ENCODE measurements at places on chromosomes 7 and 10.

DNA sequence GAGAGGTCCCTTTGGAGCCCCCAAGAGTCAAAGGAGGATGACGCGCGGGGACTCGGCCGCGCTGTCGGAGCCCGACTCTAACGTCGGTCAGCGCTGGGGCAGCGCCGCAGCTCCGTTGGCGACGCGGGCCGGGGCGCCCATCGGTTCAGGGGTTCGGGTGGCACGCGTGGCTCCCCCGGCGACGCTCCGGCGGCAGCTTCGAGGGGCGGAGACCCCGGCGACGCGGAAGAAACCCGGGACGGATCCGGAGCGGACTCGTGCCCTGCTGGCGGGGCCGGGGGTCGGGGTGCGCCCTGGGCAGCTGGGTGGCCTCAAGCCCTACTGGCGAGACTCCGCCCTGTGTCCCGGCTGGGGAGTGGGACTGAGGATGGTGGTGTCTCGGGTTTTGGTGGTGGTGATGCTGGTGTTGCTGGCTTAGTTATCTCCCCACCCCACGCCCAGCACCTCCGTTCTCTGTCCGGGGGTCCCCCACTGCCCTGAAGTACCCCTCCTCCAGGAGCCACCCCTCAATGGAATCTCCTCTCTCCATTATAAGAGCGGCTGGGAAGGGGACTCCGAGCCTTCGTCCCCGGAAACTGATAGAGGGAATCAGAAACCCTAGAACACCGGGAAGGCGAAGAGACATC lies at the start of gene NAT16:
NAT16 (minus strand) TSS at position 164 of the 626 bp plus-strand sequence. CDS start 5,486 bp downstream, outside the sequence.
- no peak for DNase-seq

DNA sequence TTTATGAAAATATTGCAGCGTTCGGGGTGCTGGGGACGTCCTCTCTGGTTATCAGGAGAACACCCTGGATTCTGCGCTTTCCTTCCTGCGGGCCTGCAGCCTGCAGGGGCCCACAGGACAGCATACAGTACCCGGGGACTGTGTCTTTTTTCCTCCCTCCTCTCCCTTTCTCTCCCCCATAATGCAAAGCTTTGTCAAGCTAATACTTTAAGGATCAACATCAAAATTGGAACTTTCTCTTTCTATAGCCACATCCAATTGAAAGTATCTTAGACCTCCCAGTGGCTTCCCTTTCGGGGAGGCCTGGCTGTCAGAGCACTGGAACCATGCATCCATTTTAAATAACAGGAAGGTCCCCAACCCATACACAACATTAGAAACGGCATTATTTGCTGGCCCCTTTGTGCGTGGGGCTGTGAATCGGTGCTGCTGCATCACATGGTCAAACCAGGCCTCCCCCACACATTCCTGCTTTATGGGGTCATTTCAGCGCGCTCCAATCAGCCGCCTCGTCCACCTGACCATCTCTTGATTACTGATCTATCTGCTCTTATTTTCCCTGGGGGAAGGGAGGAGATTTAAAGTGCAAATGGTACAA lies 505.1 kb downstream of the DNAJB6 start:
- no peak for DNase-seq

GRCh38 chr7:151110941-151111645 lies 24.8 kb downstream of the AGAP3 start:
- DNase-seq = peak; percentile 92

DNA sequence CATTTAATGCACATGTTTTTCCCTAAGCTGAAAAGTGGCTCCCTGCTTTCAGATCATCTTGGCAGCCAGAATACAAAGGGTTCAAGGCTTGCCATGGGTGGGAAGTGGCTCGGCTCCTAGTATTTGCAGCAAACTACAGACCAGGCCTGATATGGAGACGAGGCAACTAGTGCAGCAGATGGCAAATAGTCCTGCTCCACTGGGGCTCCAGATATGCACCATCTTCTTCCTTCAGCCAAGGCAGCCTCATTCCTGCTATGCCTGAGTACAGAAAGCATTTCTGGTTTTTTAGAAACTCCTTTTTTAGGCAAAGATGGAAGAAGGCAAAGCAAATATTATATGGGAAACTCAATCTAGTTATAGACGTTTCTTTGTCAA lies 23.9 kb downstream of the LRRC4 start:
- no peak for DNase-seq

DNA sequence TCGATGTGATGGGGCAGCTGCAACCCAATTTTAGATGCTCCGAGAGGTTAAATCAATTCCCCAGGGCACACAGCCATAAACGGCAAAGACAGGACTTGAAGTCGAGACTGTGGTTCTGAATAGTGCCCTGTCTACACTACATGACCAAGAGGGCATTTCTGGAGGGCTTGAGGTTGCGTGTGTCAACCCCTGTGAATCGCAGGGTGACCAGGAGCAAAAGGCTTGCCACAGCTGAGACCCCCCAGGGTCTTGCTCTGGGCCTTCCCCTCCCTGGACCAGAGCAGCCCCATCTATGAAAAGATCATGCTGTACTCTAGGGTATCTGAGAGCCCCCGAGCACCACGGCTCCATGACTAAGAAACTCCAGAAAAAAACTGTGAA lies 26.8 kb upstream of the RASGEF1A start:
- DNase-seq = no peak

GRCh38 chr10:122323941-122324675 lies 50.4 kb upstream of the PLEKHA1 start:
- no peak for DNase-seq

DNA sequence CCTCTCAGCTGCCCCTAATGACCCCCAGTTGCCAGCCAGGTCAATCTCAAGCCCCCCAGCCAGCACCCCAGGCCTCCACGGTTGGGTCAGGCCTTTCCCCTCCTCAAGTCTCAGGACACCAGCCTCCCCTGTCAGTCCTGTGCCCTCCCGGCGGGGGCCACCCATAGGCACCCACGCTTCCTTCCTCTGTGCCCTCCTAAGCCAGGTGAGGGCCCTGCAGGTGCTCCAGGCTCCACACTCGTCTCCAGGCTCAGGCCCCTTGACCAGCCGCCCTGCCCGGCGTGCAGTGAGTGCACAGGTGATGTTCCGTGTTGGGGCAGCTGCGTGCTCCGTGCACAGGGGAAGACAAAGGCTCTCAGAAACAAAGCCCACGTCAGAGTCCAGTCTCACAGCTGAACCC lies 26.8 kb upstream of the ADGRA1 start:
- no peak for DNase-seq

- DNase-seq = no peak
These were observed 612 bp downstream of the HILPDA start for GRCh38 chr7:128456255-128456725.

GRCh38 chr7:151246851-151247580 lies 1.5 kb downstream of the SMARCD3 start:
- DNase-seq = no peak

GRCh38 chr10:132446661-132447445 lies 49.9 kb downstream of the PWWP2B start:
- DNase-seq = peak; percentile 84

DNA sequence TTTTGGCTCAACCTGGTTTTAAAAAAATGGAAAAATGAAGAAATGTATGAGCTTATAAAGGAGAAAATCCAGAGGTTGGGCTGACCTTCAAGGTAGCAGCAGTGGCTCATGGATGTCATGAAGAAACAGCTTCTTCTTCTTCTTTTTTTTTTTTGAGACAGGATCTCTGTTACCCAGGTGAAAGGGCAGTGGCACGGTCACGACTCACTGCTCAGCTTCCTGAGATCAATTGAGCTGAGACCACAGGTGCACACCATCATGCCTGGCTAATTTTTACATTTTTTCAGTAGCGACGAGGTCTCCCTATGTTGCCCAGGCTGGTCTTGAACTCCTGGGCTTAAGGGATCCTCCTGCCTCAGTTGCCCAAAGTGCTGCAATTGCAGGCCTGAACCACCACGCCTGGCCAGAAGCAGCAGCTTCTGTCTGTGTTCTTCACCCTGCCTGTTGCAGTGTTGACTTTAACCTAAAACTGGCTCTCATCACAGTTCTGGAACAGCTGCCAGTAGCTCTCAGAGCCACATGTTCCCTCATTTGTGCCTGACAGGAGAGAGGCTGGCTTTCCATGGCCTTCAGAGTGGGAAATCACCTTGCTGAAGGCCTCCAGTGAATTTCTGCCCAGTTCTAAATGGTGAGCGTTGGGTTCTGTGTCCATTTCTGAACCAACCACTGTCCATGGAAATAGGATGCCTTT lies 117.7 kb downstream of the PFKFB3 start:
- DNase-seq = no peak

DNA sequence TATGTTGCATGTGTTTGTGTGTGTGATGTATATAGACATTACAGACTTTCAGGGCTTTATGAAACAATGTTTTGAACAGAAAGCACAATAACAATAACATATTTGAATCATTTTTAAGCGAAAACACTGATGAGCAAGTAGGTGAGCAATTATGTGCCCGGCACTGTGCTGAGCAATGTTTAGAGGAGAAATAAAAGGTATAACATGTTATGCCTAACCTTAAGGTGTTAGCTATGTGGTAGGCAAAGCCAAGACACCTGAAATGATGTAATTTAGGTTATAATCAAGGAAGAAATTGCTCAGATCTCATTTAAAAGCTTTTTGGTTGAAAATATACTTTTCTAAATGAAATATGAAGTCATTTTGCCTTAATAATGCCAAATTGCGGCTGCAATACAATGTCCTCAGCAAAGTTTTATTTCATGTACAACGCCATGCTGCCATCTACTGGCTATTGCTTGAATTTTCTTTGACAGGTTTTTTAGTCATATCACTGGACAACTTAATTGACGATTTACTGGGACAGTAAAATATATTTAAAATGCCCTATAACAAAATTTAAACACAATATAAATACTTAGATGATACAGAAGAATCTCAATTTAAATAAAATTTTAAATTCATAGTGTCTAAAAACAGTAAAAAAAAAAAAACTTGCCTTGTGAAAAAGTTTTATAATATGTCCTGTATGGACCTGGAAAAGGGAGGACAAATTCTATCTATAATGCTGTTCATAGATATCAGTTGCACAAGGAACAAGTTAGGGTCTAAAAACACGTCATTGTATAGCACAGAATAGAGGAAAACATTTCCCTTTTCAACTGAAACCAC lies 131.1 kb upstream of the CDK1 start:
- DNase-seq = peak; percentile 84

DNA sequence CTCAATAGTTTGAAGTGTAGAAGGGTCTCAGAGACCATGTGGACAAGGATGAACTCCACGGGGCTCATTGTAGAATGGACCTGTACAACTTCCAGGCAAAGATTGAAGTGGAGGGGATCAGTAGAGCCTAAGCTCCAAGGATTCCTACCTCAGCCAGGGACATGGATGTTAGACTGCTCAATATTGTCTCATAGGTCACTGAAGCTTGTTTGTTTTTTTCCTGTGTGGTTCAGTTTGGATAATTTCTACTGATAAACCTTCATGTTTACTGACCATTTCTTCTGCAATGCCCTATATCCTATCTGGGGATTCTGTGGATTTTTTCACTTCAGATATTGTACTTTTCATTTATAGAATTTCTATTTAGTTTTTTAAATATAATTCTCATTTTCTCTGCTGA lies 8.9 kb downstream of the DYDC2 start:
- no peak for DNase-seq

DNA sequence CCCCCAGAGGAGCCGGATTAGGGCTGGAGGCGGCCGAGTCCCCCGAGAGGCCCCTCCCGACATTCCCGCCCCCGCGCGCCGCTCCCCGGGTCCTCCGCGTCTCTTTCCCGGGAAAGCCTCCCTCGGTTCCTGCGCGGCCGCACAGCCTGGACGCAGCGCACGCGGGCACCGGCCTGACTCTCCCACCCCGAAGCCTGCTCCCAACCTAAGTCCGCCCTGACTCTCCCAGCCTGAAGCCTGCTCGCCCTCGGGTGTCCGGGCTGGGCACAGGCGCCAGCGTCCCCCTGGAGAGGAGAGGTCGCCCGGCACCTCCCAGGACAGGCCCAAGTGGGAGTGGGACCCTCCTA lies 441 bp upstream of the VENTX start:
- no peak for DNase-seq

DNA sequence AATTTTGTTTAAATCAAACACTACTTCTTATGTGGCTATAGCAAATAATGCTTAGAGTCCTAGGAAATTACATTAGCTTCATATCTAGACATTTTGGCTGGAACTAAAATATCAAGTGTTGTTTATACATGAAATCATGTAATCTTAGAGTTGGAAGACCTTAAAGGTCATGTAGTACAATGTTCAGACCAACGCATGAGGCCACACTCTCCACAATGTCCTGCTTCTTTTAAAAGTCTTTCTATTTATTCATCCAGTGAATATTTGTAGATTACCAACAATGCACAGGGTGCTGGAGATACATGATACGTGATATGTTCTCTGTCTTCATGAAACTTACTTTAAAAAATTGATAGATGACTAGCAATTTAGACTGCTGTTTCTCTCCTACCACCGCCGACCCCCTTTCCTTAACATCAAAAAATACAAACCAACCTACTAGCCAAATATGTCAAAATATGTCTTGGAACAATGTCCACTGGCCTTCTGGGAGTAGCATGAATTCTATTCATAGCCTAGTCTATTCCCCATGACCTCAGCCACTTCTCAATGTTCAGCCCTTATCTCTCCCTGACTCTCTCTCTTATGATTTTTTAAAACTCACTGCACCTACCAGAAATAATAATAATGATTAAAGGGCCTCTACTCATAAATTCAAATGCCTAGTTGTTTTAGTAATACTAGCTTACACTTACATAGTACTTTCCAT lies 59.5 kb upstream of the CAV2 start:
- no peak for DNase-seq

GRCh38 chr7:8938044-8938805 lies 504.8 kb downstream of the NXPH1 start:
- peak; percentile 45 for DNase-seq

- DNase-seq = no peak
These were observed 11.0 kb upstream of the IMPDH1 start for GRCh38 chr7:128420773-128421172.

DNA sequence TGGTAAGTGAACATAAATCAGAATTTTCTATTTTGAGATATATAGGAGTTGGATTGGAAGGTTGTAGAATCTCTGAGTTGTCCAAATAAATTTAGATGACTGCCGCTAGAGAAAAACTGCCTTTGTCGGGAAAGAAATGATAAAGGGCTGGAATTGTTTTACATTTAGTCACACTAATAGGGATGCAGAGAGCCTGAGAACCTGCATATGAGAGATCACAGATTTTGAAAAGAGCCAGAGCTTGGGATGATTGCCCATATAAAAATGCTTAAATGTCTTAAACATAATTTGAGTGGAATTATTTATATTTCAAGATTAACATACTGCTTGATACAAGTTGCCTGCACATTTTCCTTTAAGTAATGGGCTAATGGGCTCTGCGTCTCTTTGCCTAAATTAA lies 660.5 kb downstream of the NRG3 start:
- no peak for DNase-seq

- DNase-seq = no peak
These were observed 42.4 kb upstream of the ASAH2 start for GRCh38 chr10:50293513-50294313.
